ENCODE measurements at places on chromosomes 2 and 18.

DNA sequence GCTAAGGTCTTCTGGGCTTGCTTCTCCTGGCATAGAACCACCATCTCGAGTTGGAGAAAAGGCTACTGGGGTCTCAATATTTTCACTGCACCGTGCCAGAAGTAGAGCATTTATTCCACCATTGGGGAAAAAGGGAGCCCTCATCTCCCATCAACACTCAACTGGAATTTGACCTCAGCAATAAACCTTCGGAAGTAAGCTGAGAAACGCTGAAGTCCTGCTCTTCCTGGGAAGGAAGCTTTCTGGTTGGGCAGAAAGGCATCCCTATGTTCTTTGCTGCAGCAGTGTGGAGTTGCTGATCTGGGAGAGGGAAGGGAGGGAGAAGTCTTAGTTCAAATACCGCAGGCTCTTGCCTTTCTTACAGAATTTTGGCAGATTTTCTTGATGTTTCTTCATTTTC lies 368.8 kb downstream of the NUP35 start:
- DNase-seq, result no peak

GRCh38 chr2:138121666-138122661 lies 157.7 kb downstream of the HNMT start:
- no peak for DNase-seq

DNA sequence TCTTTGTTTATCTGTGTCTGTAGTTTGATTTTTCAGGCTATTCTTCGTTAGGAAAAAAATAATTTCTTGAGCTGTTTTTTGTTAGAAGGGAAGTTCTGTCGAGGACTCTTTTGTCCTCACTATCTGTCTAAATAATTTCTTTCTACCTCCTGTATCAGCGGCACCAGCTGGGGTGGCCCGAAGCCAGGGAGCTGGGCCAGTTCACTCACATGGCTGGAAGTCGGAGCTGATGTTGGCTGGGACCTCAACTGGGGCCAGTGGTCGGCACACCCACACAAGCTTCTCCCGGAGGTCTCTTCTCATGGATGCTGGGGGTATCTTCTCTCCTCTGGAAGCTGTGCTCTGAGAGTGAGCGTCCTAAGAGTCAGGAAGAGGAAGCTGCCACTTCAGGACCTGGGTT lies 8.0 kb upstream of the PDIA6 start:
- DNase-seq, result no peak

- no peak for DNase-seq
Observed at GRCh38 chr2:121377646-121378045, 92.6 kb upstream of the TFCP2L1 start.

DNA sequence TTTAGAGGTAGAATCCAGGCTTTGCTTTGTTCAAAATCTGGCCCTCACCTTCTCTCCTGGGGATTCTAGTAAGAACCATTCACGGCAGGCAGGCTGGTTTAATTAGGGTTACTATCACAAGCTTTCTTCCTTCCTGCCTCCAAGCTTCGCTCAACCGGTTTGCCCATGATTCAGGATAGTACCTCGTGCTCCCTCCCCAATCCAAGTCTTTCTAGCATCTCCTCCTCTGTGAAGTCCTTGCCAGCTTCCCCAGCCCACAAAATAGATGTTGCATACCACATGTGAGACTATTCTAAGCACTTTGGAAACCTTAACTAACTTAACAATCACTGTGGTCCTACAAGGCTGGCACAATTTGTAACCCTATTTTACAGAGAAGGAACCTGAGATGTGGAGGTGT lies 135.1 kb downstream of the SOCS6 start:
- no peak for DNase-seq

DNA sequence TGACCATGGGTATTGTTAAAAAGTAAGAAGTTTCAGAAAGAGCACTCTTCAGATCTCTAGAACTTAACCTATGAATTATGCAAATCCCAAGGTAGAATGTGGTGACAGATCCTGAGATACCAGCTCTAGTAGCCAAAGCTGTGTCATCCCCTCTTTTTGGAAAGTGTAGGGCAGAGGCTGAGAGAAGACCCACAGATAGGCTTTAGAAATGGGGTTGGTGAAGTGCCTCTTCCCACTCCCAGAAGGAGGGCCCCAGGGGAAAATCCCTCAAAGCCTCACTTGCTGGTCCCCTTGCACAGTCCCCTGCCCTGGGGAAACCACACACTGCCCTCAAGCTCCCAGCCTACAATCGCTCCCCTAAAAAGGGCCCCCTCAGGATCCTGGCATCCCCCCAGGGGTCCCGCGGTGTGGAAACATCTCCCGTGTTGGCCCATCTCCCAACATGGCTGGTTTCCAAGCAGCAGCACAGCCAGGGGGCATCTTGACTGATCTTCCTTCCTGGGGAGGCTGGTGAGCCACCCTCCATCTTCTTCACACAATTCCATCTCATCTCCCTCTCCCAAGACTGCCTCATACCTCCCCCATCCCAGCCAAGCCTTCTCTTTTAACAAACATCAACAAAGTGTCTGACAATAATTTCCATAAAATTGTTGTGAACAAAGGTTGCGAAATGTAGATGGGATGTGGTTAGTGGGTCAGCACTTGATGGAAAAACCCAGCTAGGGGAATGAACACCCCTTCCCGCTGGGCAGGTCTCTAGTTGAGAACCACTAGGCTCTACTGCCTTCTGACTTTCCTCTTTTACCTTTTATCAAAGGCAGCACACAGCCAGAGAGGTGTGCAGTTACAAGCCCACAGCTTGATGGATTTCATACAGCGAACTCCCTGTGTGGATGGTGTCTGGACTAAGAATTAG lies 25.1 kb downstream of the MAL start:
- no peak for DNase-seq

GRCh38 chr2:156400706-156401678 lies 35.2 kb upstream of the GPD2 start:
- DNase-seq, result peak; percentile 64

DNA sequence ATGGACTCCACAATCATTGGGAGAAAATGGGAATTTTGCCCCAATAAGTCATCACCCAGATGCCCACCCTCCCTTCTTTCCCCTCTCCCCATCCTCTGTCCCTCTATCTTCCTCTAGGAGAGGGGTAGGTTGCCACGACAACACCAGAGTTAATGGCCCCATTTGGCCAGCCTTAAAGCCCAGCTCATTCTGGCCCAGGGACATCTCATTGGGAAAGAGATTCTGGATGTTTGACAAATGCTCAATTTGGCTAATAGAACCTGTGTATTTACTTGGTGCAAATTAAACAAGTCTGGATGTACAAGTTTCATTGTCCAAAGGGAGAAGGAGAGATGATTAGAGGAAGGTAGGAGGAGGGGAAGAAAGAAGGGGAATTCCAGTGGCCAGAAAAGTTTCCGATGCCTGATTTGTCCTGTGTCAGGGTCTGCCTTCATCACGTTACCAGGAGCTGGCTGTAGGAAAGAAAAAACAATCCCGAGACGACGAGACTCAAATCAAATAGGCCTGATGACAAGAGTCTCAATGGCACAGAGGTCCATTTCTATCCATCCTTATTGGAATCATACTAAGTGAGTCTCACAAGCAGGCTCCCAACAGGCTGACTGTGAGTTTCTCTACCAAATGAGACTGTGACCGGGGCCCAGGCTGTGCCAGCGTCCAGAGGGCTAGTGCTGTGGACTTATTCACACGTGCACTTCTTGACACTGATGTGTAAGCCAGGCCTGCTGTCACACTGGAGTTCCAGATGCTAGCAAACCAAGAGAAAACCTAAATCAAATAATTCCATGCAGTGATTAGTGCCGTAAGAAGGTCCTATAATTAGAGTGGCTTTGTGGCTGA lies 265.2 kb upstream of the APCDD1 start:
- no peak for DNase-seq

- no peak for DNase-seq
Observed at GRCh38 chr18:28834889-28835288, 658.0 kb upstream of the CDH2 start.

DNA sequence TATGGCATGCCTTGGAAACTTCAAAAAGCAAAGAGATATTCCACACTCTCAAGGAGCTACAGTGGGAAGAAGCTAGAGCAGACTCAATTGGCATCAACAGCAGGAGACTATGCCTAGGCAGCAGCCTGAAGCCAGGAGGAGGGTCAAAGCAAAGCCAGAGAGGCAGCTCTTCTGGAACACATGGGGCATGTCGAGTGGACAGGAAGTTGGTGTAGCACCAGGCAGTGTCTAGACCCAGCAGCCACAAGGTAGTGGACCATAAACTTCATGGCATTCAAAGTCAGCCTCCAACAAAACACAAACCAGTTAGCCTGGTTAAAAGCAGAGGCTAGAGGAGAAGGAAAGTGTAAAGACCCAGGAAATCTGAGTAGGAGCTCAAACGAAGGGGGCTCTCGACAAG lies 311.2 kb upstream of the PKDCC start:
- no peak for DNase-seq

DNA sequence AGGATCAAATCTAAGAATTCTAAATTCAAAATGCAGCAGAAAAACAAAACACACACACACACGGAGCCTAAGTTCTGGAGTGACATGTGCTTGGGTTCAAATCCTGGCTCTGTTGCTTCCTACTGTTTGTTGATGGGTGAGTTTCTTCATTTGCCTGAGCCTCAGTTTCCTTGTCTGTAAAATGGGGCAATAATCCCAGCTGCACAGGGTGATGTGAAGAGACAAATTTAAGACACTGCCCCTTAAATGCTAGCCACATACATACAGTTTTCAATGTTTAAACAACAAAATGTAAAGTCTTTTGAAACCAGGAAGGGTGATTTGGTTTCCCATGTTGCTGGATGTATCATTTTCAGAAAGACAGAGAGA lies 943 bp upstream of the GPR17 start:
- no peak for DNase-seq

- no peak for DNase-seq
Observed at GRCh38 chr18:54284535-54284934, 15.2 kb downstream of the POLI start.

DNA sequence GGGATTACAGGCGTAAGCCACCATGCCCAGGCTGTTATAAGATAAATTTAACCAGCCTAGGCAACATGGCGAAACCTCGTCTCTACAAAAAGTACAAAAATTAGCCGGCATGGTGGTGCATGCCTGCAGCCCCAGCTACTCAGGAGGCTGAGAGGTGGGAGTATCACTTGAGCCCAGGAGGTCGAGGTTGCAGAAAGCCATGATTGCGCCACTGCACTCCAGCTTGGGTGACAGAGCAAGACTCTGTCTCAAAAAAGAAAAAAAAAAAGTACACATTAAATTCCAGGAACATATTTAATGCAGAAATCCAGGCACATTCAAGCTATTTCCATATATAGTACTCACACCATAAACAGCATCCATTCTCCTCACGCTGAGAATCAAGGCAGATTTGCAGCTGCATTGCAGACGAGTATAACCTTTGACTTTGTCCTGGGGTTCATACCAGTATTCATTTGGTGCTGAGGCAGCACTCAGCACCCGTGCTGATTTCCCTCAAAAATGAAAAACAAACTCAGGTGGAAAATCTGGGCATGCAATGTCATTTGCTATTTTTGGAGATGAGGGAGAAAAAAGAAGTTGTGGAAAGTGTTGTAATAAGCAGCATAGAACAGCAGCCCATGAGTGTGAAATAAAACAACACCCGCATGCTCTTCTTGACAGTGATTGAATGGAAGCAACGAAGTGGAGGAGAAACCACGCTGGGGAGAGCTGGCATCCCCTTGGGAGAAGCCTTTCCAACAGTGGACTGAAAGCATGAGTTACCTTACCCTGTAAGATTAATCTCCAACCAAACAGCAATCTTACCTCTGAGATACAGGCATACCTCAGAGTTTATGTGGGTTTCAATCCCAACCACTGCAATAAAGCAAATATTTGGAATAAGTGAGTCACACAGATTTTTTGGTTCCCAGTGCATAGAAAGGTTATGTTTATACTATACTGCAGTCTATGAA lies 46.8 kb upstream of the ANXA4 start:
- no peak for DNase-seq

GRCh38 chr2:18505703-18506341 lies 54.6 kb downstream of the RDH14 start:
- no peak for DNase-seq

DNA sequence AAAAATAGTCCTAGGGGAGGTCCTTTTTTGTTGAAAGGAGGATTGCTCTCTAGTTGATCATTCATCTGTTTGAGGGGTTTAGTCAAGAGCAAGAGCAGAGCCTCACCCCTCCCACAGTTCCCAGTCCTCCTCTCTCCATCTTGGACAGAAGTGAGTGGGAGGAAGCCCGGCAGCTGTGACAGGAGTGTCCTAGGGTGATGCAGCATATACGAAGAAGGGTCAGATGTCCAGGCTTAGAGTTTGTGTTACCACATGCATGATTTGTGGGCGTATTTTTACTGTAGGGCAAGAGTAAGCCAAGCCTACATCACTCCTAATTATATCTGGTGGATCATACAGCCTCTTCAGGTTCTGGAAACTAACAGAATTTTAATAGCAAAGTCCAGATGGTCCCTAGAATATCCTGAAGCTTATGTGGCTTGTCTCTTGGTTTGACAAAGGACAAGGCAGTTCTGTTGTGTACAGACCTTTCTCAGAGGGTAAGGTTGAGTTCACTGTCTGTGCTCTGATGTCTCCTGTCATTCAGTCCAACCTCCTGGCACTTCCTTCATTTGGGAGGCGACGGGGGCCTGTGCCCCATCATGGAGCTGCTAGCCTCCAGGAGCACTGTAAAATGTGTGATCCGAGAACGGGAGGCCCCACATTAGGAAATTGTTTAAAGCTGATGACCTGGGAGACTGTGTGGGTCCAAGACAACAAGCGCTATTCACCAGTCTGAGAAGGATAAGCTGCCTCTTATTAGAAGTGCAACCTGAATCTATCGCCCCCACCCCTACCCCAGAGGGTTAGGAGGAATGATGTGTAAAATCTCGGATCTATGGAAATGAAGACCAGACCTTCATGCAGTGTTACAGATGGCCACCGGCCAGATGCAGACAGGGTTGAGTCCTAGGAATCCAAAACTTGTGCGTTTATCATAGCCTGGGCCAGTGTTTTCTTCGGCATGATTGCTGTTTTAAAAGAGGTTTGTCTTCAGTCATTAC lies 6.9 kb downstream of the CEP68 start:
- DNase-seq, result no peak

DNA sequence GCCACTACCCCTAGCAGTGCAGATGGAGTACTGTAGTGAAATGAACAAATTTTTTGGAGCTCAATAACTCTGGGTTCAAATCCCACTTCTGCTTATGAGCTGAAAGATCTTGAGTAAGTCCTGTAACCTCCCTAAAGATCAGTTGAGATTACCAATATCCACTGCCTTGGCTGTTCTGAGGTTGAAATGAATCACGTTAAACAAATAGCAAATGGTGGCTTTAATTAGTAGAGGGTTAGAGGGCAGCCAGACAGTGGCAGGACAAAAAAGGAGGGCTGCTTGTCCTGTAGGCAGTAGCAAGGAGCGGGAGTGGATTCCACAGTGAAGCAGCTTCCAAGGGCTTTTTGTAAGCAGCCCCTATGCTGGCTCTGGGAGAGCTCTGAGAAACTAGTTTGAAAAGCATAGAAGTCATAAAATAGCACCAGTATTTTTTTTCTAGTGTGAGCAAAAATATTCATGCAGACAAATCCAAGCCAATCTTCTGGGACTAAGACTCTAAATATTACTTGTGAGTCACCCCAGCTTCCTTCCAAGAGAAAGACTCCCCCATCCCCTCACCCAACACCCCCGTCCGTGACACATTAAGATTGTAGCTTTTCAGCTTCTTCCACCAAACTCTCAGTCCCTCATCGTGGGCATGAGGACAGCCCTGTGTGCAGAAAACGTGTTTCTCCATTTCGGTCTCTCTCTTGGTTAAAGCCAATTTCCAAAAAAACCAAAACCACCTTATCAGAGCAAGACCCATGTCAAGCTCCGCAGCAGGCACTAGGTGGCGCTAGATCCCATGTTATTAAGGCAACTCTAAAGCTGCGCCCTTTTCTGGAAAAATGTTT lies 123.5 kb upstream of the LGALSL start:
- DNase-seq, result peak; percentile 54

- no peak for DNase-seq
Observed at GRCh38 chr2:7444626-7445025, 527.4 kb downstream of the RNF144A start.

GRCh38 chr2:6876309-6876708 lies 1.3 kb upstream of the RSAD2 start:
- DNase-seq, result no peak

Measured in activated effector memory CD4-positive, alpha-beta T cell treated with Interleukin-2 at 50 U/mL for 16 hours (primary cell).